ENCODE measurements at places on chromosomes 2 and 18.

GRCh38 chr2:10097352-10098148, 17.3 kb upstream of the CYS1 start:
- H3K36me3 ChIP-seq, result no peaks in the 10 kb centered on the region
- no peak overlapping the region for H3K27ac ChIP-seq

DNA sequence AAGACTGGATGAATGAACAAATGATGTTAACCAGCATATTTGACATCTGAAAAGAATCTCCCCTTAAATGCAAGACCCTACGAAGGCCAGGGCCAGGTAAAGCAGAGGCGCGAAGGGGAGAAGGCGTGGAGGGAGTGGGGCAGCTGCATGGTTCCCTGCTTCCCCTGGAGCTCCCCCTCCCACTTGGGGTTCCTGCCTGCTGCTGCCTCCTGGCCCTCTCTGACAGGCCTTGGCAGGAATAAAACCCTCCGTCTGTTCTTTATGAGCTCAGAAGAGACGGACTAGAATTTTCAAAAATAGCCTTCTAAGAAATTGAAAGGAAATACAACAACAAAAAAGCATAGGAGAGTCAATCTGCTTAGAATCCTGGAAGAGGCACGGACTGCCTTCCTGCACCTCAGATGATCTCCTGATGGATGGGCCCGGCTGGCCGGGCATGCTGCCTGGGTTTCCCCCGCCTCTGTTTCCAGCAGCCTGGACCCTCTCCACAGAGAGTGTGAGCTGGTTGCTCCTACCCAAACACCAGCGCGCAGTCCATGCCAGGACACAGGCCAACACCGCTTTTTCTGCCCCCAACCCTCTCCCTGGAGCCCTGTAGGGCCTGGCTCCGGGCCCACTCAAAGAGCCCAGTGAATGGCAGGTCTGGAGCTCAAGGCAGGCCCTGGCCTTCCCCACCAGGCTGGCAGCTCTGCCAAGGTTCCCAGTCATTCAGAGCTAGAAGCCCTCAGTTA, 23.9 kb downstream of the CFAP65 start:
- H3K27ac ChIP-seq, result no peak overlapping the region
- peaks cover 6% of the 10 kb centered on the region for H3K27me3 ChIP-seq
- no peaks in the 10 kb centered on the region for H3K36me3 ChIP-seq
- no peak for DNase-seq
- no peaks in the 10 kb centered on the region for H3K4me1 ChIP-seq
- no peak overlapping the region for H3K4me3 ChIP-seq

- no peak overlapping the region for H3K4me3 ChIP-seq
- H3K4me1 ChIP-seq, result no peaks in the 10 kb centered on the region
- no peak overlapping the region for H3K27ac ChIP-seq
- no peaks in the 10 kb centered on the region for H3K27me3 ChIP-seq
- no peaks in the 10 kb centered on the region for H3K36me3 ChIP-seq
- no peak for DNase-seq
These were observed 60.7 kb downstream of the PRELID3A start for GRCh38 chr18:12468445-12468844.

- peaks cover 9% of the 10 kb centered on the region for H3K4me1 ChIP-seq
- no peak overlapping the region for H3K4me3 ChIP-seq
- H3K27me3 ChIP-seq, result peaks cover 13% of the 10 kb centered on the region
- no peak overlapping the region for H3K27ac ChIP-seq
- DNase-seq, result peak; percentile 66
These were observed 2.4 kb downstream of the FHL2 start for GRCh38 chr2:105396254-105397024.

DNA sequence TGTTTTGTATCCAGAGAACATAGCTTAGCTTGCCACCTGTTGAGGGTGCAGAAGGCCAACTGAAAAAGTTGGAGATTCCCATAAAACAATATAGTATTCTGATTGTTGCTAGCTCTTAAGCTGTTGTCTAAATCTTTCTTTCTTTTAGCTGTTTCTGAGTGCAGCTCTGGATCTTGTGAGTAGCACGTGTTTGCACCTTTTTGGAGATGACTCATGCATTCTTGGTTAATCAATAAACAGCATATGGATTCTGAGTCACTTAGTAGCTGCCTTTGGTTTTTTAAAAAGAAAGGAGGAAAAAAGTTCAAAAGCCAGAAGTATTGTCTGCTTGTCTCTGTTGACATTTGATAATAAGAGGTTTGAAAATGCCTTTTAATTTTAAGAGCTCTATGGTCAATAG, 483.0 kb upstream of the FSIP2 start:
- no peaks in the 10 kb centered on the region for H3K27me3 ChIP-seq
- DNase-seq, result no peak
- H3K4me1 ChIP-seq, result no peaks in the 10 kb centered on the region
- no peak overlapping the region for H3K27ac ChIP-seq
- H3K36me3 ChIP-seq, result no peaks in the 10 kb centered on the region

GRCh38 chr2:168470320-168471162, 14.5 kb downstream of the CERS6 start:
- H3K27me3 ChIP-seq, result no peaks in the 10 kb centered on the region
- no peak for DNase-seq
- no peak overlapping the region for H3K4me3 ChIP-seq
- H3K4me1 ChIP-seq, result peaks cover 69% of the 10 kb centered on the region
